ENCODE measurements at places on chromosomes 12 and 14.

DNA sequence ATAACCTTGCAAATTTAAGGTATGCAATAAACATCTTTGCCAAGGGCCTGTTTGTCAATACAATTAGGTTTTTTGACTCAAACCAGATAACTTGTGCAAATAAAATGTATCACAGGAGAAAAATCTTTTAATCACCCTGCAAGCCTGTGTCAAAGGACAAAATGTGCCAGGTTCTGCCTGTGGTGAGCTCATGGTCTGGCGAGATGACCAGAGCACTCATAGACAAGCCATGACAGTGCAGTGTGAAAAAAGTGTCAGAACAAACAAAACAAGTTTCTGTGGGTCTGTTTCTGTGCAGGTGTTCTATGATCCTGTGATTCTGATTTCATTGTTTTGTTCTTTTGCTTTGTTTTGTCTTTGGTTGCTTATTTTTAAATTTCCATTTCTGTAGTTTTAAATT lies 847.2 kb downstream of the VRK1 start:
- no peak for DNase-seq

GRCh38 chr12:19482551-19483109 lies 43.3 kb downstream of the AEBP2 start:
- DNase-seq = peak; percentile 13

- DNase-seq = no peak
Measured at GRCh38 chr14:59206892-59207291, 18.4 kb downstream of the DAAM1 start.

- DNase-seq = no peak
Measured at GRCh38 chr12:120874547-120875245, 29.5 kb downstream of the SPPL3 start.

DNA sequence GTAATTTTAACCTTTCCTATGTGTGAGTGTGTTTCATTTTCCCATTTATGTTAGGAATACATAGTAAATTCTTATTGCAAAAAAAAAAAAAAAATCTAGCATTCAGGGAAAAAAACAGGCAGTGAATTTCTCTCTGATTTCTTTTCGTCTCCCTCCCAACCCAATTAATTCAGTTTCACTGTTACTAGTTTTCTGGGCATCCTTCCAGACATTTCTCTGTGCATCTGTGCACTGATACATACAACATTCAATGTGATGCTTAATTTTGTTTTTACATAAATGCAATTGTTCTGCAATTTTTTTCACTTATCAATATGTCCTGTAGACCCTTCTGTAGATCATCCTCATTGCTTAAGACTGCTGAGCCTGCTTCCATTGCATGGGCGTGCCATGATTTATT lies 694.3 kb upstream of the TBX3 start:
- DNase-seq = no peak

- DNase-seq = no peak
Measured at GRCh38 chr12:70812136-70812535, 108.4 kb downstream of the PTPRR start.

DNA sequence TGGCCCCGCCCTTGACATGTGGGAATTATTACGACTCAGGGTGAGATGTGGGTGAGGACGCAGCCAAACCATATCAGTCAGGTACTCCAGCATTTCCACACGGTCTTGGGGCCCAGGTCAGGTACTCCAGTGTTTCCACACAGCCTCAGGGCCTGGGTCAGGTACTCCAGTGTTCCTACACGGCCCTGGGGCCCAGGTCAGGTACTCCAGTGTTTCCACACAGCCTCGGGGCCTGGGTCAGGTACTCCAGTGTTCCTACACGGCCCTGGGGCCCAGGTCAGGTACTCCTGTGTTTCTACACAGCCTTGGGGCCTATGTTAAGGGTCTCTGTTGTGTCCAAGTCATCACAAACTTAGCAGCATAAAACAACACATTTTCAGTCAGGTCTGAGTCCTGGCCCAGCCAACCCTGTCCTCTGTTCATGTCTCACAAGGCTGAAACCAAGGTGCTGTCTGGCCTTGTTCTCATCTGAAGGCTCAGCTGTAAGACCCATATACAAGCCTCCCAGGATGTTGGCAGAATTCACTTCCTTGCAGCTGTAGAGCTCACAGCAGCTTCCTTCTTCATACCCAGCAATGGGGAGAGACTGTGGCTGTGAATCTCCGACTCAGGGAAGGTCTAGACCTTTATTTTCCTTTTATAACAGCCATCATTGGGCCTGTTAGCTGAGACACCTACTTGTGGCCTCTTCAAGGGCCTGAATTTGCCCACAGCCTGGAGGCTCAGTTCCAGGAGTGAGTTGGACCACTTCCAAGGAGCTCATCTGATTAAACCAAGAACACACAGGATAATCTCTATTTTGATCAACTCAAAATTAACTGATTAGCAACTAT lies 107.6 kb upstream of the SFSWAP start:
- no peak for DNase-seq

DNA sequence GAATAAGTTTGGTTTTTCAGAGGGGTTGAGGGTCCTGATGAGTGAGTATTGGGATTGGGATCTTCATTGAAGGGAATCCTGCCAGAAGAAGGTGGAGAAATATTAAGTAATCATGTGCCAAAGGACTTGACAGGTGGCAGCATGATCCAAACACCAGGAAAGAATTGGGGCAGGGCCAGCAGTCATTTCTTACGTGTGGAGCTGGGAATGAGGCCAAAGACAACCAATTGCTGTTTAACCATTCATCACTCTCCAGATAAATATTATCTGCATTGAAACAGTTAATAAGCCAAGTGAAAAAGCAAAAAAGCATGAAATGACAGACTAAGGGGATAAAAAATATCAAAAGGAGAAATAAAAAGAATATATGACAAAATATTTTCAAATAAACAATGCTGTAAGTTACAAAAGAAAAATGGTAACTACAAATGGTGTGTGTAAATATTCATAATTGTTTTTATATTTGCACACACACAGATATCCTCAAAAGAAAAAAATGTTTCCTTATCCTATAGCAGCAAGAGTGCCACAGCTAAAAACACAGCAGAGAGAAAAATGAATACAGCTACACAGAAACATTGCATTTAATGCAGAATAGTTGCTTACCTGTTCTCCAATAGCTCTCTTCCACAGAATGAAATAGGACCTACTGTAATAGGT lies 26.2 kb downstream of the C2CD5 start:
- DNase-seq = no peak

DNA sequence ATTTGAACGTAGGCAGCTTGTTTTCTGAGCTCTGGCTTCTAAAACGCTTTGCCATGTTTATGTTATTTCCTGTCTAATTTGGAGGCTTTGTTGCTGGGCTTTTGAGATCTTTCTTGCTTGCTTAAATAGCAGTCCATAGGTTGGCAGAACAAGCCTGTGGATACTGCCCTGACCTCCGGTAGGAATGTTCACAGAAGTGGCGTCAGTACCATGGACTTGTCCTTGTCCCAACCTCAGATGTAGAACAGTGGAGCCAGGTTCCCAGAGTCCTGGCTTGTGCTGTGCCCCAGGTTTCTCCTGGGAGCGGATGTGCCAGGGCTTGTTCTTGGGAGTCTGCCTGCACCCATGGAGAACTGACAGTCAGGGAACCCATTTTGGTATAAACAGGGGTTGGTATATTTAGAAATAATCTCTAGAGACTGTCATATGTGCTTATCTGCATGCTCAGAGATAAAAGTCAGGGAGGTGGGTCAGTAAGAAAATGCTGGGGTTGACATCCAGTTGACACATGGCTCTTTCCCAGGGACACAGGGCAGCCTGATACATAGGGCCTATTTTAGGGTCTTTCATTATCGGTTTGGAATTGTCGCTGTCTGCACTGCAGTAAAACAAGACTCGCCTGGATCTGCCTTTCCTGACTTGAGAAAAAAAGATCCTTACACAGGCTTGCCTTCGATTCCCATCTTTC lies 22.9 kb downstream of the CACNA1C start:
- no peak for DNase-seq

DNA sequence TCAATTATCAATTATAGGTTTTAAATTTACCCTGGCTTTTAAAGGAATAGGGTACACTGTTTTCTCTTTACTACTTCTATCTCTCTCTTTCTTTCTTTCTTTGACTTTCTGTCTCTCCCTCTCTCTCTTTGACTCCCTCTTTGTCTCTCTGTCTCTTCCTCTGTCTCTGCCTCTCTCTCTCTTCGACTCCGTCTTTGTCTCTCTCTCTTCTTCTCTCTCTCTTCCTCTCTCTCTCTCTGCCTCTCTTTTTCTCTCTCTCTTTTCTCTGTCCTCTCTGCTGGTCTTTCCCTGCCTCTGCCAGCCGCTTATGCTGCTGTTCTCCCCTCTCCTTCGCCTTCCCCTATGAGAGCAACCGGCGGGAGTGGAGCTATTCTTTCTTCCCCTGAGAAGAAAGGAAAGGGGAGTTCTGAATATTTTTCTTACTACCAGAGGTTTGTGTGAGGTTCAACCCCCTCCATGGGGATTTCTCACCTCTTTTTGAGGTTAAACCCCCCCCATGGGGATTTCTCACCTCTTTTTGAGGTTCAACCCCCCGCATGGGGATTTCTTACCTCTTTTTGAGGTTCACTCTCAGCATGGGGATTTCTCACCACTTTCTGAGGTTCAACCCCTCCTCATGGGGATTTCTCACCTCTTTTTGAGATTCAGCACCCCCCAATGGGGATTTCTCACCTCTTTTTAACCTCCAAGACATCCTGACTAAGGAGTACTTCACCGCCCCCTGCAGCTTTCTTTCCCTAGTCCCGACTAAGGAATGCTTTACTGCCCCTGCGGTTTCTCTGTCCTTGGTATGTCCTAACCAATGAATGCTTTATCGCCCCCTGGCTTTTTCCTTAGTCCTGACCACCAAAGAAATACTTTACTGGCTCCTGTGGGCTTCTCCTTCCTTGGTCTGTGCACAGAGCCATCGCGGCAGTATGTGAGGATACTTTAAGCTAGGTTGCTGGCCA lies 27.4 kb upstream of the DDHD1 start:
- DNase-seq = peak; percentile 8

DNA sequence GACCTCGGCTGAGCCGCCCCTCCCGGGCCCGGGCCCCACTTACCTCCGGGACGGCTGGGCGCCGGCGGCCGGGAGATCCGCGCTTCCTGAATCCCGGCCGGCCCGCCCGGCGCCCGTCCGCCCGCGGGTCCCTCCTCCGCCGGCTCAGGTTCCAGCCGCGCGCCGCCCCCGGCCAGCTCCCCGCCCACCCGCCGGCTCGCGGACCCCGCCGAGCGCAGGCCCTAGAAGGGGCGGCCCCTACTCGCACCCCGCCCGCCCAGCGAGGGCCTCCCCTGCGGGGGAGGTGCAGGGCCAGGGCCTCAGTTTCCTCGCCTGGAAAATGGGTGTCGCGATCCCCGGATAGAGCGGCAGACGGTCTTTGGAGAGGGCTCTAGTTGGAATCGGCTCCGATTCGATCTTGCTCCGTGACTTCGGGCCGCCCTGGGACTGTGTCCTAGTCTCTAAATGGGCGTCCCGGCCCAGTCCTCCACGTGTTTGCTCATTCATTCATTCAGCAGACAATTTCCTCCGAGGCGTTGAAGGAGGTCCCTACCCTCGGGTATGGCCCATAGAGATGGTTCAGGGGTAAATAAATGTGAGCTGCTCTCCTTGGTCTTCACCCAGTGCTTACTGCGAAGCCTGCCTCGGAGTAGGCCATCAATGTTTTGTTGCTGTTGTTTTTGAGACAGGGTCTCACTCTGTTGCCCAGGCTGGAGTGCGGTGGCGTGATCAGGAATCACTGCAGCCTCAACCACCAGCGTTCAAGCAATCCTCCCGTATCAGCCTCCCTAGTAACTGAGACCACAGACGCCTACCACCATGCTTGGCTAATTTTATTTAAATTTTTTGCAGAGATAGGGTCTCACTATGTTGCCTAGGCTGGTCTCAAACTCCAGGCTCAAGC lies at the start of gene TRPV4:
TSS of gene TRPV4 (minus strand) at position 92 of the 883 bp plus-strand sequence. CDS start 18,602 bp downstream, outside the sequence.
- DNase-seq = no peak

- DNase-seq = no peak
Measured at GRCh38 chr14:53356361-53357150, 203.4 kb upstream of the DDHD1 start.

DNA sequence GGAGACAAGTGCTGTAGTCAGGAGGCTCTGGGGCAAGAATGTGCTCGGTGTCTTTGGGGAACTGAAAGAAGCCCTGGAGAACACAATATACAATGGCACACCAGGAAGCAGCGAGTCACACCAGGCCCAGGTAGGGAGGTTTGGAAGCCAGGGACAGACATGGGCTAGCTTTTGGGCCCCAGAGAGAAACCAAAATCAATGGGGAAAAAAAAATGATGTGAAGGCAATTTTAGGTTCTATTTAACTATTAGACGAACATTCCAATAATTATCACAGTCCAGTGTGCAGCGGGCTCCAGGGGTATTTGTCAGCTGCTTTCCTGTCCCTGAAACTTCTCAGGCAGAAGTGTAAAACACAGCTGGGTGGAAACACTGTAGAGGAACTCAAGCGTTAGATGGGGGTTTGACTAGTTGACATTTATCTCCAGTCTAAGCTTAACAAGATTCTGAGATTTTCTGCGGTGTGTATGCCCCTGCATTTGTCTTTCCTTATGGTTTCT lies 21.8 kb upstream of the EGLN3 start:
- DNase-seq = no peak

DNA sequence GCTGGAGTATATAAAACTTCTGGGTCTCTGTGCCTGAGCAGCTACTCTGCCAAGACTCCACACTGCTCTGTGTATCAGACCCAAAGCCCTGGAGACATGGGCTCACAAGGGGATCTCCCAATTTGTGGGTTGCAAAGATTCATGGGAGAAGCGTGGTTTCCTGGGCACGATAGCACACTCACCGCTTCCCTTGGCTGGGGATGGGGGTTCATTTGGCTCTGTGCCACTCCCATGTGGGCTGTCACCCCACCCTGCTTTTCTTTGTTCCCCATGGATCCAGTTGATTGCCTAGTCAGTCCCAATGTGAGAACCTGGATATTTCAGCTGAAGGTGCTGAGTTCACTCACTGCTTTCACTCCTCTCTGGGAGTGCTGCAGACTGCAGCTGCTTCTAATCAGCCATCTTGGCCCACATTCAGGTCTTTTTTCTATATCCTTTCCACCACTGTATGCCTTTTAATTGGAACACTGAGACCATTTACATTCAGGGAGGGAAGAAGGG lies 40.0 kb upstream of the PCNX4 start:
- DNase-seq = no peak

DNA sequence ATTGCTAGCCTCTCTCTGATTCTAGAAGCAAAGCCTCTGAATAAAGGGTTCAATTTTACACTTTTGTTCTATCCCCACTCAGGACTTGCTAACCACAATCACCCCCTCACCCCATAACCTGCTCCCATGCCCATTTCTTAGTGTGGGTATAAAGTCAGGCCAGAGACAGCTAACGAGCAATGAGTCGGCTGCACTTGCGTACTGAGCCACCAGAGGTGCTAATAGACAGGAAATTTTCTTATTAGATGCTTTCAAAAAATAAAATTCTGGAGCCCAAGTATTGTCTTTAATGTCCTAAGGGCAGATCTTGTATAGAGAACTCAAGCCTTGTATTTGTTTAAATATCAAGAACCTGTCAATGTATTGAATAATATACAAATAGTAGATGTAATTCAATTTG lies 256.9 kb downstream of the SYT1 start:
- no peak for DNase-seq

All from activated CD8-positive, alpha-beta memory T cell treated with anti-CD3 and anti-CD28 coated beads for 4 hours (primary cell).